Kidney epithelial cell (primary cell): ENCODE measurements at places on chromosomes 5 and 9. TPM values are rescaled to one million over a fixed set of nuclear protein-coding genes. Genes with fewer than 3 reads are reported as not detected.

DNA sequence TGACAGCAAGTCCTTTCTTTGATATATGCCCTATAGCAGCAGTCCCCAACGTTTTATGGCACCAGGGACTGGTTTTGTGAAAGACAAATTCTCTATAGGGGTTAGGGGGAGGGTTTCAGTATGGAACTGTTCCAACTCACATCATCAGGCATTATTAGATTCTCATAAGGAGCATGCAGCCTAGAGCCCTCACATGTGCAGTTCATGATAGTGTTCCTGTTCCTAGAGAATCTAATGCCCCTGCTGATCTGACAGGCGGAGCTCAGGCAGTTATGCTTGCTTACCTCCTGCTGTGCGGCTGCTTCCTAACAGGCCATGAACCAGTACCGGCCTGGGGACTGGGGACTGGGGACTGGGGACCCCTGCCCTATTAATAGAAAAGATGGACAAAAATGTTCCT, 2.7 kb upstream of the RAPGEF6 start:
- no peak for DNase-seq

DNA sequence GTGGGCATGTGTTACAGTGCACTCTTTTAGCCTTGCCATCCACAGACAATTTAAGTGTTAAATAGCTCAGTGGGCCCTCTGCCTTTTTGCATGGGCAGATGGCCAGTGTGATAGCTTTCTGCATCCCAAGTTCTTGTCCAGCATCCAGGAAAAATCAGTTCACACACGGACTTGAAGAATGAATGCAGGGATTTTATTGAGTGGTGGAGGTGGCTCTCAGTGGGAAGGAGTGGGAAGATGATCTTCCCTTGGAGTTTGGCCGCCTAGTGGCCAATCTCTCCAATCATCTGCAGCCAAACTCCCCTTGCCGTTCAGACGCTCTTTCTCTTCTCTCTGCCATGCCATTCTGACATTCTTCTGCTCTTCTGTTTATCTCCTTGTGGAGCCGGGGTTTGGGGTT, 322.4 kb upstream of the GRAMD2B start:
- no peak for DNase-seq

DNA sequence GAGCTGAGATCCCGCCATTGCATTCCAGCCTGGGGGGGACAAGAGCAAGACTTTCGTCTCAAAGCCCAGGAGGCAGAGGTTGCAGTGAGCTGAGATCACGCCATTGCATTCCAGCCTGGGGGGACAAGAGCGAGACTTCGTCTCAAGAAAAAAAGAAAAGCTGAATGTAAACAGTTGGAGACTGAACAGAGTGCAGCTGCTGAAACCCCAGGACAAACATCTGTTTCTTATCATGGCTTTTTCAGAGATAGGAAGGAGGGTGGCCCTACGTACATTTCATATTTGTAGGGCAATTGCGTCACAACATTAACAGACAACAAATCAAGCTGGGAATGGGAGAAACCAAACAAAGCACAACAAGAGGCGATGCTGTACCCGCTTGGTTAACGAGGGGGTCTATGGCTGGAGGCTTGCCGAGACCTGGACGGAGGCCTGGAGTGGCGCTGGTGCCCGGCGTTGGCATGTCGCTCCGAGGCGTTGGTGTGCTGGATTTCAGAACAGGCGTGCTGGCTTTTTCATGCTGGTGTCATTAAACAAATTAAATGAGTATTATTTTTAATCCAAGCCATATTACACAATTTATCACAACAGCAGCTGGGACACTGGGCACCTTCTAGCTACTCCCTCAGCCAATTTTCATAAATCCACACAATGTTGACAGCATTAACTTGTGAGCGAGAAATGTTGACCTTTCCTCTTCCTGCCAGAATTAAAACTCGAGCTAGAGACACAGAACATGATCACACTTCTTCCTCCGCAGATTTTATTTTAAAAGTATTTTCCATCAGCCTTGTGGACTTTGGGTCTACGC, 76.1 kb downstream of the TLE1 start:
- no peak for DNase-seq

DNA sequence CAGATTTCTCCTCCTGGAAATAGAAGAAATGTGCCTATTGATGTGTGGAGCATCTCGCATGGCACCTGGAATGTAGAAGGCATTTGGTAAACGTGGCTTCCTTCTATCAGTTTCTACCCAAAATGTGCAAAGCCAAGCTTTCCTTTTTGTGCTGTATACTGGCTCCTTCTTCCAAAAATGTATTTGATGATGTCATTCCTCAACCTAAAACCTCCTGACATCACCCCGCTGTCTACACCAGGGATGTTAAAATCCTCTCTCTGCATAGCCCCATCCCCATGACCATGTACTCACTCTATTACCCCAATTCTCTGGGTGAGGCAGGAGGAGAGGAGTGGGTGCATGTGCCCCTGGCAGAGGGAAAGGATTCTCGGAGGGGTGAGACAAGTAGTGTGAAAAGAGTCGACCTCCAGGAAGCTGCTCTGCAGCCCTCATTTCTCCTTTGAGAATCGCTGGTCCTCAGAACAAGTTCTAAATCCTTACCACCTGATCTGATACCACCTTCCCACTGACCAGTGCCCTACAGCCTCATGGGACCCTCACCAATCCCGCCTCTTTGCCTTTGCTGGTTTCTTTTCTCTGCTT, 11.7 kb upstream of the MED10 start:
- DNase-seq, result no peak

DNA sequence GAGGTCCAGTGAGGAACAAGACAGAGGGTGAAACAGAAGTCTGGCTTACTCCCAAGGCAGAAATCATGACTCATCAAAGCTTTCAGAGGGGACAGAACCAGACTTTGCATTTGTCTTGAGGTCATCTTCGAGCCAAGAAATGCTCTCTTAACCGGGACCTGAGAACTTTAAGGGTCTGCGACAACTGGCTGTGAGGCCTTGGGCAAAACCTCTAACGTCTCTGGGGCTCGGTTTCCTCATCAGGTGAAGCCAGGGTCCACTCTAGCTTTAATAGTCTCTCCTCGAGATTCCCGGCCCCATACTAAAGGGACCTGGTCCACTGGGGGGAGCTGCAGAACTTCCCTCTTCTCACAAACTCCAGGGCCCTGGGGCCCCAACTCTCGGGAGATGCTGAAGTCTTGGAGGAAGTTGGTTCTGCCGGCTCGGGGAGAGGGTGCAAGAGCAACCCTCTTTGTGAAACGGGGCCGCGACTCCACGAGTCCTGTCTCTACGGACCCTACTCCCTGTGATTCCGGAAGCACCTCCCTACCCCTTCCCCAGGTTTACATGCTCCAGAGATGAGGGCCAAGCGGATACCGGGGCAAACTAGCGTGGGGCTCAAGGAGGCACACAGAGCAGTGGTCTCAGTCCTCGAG, 2.6 kb downstream of the GLIS3 start:
- DNase-seq, result no peak

The NR2F1-AS1 gene
- total RNA-seq, result 5.3 and 9.5 TPM in 2 replicates

The NEUROG1 gene
- total RNA-seq, result 0.04 TPM in 1 of 2 replicates, not detected in the other
